ENCODE measurements at places on chromosomes 2 and 18. TPM values are rescaled to one million over a fixed set of nuclear protein-coding genes. Genes with fewer than 3 reads are reported as not detected.

DNA sequence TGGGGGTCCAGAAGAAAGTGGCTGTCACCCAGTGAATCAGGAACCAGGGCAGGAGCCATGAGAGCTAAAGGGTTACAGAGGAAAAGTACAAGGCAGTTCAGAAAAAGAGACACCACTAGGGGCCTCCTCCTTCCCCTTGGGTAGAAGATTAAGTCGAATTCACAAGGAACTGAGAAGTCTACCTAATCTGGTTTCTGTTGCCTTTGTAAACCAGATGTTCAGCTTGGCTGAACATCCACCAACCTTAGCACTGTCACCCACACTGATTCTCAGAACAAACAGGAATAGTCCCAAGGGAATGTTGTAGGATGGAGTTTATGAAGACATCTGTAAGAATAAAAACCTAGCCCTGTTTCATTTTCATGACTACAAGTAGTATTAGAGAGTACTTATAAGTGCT, 90.4 kb upstream of the NOSTRIN start:
- no peak for DNase-seq

- no peak for DNase-seq
Observed at GRCh38 chr2:191581003-191581402, 96.9 kb upstream of the NABP1 start.

DNA sequence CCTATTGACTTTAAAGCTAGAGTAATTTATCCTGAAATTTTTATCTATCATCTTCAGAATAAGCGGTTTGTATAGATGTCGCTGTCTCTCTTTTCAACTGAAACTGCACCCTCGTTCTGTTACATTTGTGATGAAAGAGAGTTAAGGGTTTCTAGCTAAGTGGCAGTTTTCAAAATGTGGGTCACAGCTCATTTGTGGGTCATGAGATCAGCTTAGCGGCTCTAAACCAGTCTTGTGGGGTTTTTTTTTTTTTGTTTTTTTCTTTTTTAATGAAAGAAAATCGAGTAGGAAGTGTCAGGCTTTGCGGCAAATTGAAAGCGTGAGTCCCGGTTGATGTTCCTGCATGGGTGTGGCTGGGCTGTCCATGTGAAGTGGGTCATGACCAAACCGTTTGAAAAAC, 31.2 kb downstream of the SALL3 start:
- no peak for DNase-seq

- peak; percentile 61 for DNase-seq
Observed at GRCh38 chr2:28895189-28895893, 874 bp downstream of the WDR43 start.

DNA sequence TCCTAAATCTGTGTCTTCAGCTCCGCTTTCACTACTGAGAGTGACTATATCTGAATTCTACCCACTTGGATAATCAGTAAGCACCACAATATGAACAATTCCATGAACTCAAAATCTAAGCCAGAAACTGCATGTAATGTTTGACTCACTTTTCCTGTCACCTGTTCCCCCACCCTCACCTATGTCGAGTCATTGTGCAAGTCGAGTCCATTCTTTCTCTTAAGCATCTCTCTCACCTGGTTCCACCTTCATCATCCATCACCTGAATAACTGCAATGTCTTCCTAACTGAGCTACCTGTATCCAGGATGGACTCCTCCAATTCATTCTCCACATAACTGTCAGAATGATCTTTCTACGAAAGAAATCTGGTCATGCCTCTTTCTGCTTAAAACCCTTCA, 58.2 kb downstream of the PPP1R1C start:
- DNase-seq, result no peak

DNA sequence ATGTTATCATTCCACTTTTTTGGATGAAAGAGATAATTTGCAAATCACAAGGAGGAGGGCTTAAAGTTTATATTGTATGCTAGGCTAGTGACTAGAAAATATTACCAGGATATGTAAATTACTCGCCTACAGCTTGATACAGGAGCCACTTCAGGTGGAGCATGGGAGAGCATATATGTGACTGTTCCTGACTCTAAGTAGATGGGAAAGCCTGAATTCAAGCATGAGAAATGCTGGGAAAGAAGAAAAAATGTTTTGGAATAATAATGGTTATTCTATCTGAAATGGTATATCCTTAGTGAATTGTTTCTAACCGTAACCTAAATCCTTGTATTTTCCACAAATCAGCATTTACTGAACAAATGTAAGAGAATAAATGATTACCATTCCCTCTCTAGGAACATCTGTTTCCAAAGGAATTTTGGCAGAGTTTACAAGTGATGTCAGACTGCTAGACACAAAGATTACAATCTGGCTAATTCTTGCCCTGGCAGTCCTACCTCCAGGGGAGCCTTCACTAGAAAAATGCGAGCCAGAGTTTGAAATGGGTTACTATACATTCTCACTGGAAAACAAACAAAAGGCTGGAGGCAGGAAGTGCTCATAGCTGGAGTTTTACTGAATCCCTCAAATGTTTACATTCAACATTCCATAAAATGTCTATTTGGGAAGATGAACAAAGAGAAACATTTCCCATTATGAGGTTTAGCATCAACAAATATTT, 129.4 kb upstream of the MAPRE2 start:
- no peak for DNase-seq

- DNase-seq, result no peak
Observed at GRCh38 chr18:55007602-55008001, 48.3 kb upstream of the CCDC68 start.

- DNase-seq, result no peak
Observed at GRCh38 chr2:174574657-174575056, 22.9 kb downstream of the WIPF1 start.

DNA sequence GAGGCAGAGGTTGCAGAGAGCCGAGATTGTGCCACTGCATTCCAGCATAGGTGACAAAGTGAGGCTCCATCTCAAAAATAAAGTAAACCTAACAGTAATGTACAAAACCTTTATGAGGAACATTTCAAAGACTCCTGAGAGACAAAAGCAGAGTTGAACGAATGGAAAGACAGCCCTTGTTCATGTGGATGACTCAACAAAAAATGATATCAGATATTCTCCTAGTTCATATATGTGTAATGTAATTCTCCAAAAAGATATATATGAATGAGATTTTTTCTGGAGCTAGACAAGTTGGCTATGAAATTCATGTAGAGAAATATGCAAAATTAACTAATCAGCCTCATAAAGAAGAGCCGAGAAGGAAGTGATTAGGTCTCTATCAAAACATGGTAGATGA, 61.7 kb downstream of the KIAA1328 start:
- no peak for DNase-seq

- DNase-seq, result no peak
Observed at GRCh38 chr18:25144820-25145219, 207.1 kb downstream of the ZNF521 start.

DNA sequence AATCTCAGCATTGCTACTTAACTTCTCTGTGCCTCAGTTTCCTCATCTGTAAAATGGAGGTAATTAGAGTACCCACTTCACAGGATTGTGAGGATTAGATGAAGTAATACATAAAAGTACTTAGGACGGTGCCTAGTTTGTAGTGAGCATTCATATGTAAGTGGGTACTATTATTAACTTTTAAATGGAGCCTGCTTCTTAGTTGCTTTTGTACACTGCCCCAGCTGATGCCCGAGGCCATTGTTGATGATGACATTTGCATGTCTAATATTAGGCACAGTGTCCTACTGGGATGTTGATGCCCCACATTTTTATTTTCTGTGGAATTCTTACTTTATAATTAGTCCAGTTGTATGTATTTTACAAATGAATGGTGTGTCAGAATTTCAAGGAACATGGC, 79.7 kb upstream of the STON1 start:
- no peak for DNase-seq

GRCh38 chr2:239178954-239179353, 221.9 kb downstream of the HDAC4 start:
- DNase-seq, result peak; percentile 25

DNA sequence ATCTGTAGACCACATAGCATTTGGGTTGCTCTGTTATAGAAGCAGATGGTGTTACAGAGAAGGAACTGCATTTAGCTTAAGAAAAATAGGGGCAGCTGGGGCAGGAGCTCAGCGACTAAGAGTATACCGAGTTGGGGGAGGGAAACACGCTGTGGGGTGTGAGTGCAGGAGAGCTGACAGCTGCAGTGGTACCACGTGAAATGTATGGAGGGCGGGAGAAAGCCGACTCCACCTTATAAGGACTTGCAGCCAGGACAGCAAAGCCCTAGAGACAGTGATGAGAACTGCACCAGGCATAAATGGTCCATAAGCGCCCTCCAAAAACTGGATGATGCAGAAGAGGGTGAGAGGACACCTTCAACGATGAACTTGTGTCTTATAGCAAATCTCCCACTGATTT, 237.6 kb downstream of the PRKCE start:
- no peak for DNase-seq

DNA sequence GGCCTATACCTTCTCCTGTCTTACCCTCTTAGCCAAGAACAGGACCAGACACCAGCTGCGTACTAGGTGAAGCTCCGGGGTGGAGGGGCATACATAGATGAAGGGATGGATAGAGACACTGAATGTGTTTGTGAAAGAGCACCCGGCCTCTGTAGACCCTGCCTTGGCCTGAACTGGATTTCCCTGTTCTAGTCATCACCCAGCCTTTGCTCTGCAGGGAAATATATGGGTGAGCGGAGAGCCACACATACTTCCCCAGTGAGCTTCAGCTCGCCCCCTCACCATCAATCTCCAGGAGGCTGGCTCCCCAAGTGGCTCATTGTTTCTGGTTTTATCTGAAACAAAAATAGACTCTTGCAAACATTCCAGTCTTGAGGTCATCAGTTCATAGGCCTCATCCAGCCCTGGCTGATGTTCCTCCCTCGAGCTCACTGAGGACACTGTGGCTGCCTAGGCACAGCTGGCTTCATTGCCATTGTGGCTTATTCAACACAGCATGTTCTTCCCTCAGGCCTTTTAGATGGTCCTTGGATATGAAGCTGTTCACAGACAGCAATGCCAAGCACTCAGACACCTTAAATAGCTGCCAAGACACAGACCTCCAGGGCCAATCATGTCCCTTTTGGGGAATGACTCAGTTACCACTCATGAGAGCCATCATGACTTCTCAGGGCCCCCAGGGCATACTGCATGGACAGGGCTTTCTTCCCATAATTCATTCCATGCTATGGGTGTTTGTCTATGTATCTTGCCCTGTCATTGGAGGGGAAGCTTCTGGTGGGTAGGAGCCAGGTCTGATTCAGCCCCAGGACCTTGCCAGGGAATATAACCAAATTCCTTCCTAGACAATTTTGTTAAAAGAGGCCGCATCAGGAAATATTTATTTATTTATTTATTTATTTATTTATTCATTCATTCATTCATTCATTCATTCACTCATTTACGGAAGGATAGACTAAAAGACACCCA, 82.4 kb downstream of the TTC32 start:
- DNase-seq, result no peak

DNA sequence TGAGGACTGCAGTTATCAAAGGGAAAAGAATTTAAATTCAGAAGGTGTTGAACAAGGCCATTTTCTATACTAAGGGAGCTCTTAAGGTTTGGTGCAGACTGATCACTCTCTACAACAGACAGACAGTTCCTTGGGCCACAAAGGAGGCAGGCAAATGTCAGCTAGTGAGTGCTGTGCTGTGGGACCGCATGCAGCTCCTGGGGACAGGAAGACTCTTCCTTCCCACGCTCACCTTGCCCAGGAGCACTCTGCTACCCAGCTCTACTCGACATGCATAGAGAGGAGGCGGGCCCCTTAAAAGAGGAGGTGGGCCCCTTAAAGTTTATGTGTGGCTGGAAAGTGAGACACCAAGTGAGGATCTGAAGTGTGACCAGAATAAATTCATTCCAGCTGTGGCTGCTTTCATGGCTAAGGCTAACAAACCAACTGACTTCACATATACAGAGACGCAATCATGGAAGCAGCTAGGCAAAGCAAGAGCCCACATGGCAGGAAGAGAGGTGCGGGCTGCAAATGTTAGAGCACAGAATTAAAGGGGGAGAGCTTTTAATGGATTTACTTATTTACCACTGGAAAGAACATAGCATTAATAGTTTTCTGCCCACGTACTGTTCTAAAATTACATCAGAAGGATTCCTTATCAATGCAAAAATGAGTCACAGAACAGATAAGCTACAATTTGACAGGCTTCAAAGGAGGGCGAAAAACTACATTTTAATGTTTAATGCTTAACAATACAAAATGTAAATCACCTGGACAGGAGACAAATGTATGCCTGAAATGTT, 101.4 kb upstream of the RNU4ATAC start:
- no peak for DNase-seq

GRCh38 chr18:9333441-9334328, 888 bp upstream of the TWSG1 start:
- peak; percentile 61 for DNase-seq

DNA sequence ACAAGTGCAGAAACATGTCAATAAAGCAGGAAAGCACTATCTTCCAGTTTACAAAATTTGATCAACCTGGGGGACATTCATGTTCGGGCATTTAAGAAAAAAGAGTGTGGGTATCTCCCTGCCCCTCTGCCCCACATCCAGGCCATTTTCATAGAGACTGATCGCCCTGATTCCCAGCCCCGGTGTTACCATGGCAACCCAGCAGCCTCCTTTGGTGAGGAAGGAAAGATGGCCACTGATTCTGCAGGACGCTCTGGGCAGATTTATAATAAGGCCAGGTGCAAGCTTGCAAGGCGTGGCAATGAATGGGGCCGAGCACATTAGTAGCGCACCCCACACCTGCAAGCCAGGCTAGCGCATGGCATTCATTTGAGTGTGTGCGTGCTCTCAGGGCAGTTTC, 36.7 kb upstream of the ARL4C start:
- no peak for DNase-seq

DNA sequence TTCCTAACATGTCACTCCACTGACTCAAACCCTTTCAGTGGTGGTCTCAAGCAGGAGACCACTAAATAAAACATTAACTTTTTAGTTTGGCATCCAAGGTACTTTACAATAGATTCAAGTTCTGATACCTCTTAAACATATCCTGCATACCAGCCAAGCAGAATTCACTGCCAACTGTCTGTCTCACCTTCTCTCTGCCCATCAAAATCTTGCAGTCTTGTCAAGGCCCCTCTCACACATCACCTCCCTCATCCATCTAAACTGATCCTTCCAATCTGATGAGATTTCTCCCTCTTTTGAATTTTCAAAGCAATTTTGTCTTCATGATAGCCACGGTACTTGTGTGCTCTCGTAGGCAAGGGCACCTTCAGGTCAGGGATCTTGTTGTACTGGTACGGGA, 43.7 kb downstream of the SATB2 start:
- no peak for DNase-seq

GRCh38 chr2:85890522-85891176, 1.9 kb upstream of the ST3GAL5 start:
- no peak for DNase-seq

The ANTXR1 gene
- total RNA-seq, result 89.9 TPM

The SLC23A3 gene
- 3.3 TPM for total RNA-seq

The PJVK gene
- 7.2 TPM for total RNA-seq

The ARHGAP15 gene
- 119 TPM for total RNA-seq

The DNAJC5G gene
- not detected for total RNA-seq

The LOXHD1 gene
- 0.89 TPM for total RNA-seq

The LANCL1 gene
- total RNA-seq, result 46.0 TPM

Measured in sciatic nerve (tissue), 2 donors.